ENCODE measurements at places on chromosomes 4 and X.

GRCh38 chr4:26784207-26784865 is 76.3 kb upstream of the STIM2 start:
- H3K4me3 ChIP-seq: no peak overlapping the region
- no peaks in the 10 kb centered on the region for H3K27me3 ChIP-seq
- 0 out of 2 replicates have a peak, but pooled peaks cover 4% of the 10 kb centered on the region for H3K36me3 ChIP-seq

DNA sequence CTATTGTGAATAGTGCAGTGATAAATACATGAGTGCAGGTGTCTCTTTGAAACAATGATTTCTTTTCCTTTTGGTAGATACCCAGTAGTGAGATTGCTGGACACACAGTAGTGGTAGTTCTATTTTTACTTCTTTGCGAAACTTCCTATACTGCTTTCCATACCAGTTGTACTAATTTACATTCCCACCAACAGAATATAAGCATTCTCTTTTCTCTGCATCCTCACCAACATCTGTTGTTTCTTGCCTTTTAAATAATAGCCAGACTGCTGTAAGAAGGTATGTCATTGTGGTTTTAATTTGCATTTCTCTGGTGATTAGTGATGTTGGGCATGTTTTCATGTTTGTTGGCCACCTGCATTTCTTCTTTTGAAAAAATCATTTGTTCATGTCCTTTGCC is 105.9 kb downstream of the COL4A6 start:
- DNase-seq: no peak
- no peak overlapping the region for H3K4me3 ChIP-seq
- no peaks in the 10 kb centered on the region for H3K36me3 ChIP-seq
- H3K27ac ChIP-seq: no peak overlapping the region
- H3K27me3 ChIP-seq: no peaks in the 10 kb centered on the region

DNA sequence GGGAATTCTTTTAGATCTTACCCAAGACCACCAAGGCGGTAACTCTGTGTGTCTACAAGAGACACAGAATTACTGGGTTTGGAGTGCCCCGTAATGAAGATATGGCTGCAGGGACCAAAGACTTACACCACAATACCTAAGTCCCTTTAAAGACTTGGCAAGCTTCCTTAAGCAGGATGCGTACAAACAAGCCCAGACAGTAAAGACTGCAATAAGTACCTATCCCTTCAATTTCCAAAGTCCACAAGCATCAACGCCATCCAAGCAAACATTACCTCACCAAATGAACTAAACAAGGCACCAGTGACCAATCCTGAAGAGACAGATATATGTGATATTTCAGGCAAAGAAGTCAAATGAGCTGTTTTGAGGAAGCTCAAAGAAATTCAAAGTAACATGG is 42.3 kb upstream of the RNF128 start:
- no peak for DNase-seq
- no peaks in the 10 kb centered on the region for H3K36me3 ChIP-seq
- no peaks in the 10 kb centered on the region for H3K4me1 ChIP-seq
- H3K4me3 ChIP-seq: no peak overlapping the region

DNA sequence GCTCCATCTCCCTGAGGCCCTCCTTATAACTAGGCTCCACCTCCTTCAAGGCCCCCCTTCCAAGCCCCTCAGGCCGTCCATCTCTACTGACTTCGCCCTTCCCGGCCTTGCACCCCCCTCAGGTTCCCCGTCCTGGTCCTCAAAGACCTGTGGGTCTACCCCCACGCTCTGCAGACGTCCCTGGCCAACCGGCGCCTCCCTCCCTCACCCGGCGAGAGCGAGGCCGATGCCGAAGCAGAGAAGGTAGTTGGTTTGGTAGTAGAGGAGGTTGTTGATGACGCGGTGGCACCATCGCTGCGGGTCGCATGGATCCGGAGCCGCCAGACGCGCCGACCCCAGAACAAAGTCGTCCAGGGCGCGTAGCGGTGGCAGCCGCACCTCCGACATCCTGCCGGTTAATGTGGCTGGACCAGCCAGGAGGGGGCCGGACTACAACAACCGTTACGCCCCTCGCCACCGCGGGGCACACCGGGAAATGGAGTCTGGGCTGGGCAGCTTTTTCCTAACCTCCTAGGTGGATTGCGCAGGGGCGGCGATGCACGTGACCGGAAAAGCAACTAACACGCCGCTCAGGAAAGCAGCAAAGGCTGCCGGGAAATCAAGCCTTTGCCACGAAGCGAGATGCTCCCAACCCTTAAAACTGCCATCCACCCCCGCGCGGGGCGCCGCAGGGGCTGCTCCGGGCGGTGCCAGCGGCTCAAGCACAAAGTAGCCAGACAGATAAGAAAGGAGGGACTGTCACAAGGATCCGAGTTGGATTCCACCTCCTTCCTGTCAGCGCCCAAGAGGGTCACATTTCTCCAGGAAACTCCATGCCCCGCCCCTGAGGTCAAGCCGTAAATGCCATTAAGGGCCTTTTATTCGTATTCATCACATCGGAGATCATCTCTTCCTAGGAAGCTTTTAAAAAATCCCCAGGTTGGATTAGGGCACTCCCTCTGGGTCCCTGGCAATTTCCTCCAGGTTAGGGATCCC is at the start of gene PRAF2:
Gene PRAF2, minus strand, starts transcription at position 402 of the 975 bp plus-strand sequence. Its CDS starts 15 bp downstream, at position 387.
- no peaks in the 10 kb centered on the region for H3K27me3 ChIP-seq
- no peaks in the 10 kb centered on the region for H3K4me1 ChIP-seq
- H3K4me3 ChIP-seq: peak within 1 kb of the TSS; percentile 94
- H3K36me3 ChIP-seq: no peaks in the 10 kb centered on the region
- peak; percentile 94 for DNase-seq

DNA sequence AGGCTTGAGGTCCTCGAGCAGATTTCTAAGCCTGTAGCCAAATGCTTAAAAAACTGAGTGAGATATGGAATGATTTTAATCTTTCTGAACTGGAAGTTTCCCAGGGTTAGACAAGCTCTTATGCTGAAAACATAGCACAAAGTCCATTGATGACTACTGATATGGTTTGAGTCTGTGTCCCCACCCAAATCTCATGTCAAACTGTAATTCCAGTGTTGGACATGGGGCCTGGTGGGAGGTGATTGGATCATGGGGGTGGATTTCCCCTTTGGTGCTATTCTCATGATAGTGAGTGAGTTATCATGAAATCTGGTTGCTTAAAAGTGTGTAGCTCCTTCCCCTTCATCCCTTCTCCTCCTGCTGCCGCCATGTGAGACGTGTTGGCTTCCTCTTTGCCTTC is 454.9 kb downstream of the SPRY1 start:
- no peak overlapping the region for H3K27ac ChIP-seq
- DNase-seq: no peak
- H3K36me3 ChIP-seq: no peaks in the 10 kb centered on the region
- H3K27me3 ChIP-seq: no peaks in the 10 kb centered on the region
- no peaks in the 10 kb centered on the region for H3K4me1 ChIP-seq

DNA sequence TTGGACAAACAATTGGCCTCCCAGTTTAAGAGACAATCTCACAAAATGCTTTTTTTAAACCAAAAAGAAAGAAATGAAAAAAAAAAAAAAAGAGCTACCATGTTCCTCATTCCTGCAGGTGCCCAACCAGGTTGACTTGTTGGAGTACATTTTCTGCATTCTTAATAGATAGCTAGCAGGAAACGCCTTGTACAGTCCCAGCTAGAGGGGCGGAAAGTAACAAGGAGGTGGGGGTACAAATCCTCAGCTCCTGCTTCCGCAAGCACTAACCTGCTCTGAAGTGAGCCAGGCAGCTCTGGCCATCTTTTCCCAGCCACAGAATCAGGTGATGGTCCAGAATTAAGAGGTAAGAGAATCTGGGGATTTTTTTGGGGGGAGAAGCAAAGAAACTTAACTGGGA is at the start of gene VGLL1:
Gene VGLL1, plus strand, starts transcription at position 265 of the 400 bp plus-strand sequence. CDS start 3,806 bp downstream, outside the sequence.
- H3K27ac ChIP-seq: no peak within 1 kb of the TSS
- no peak within 1 kb of the TSS for H3K4me3 ChIP-seq
- no peak for DNase-seq
- no peaks in the 10 kb centered on the region for H3K4me1 ChIP-seq
- H3K27me3 ChIP-seq: no peaks in the 10 kb centered on the region

GRCh38 chr4:105686571-105686970 is 21.9 kb downstream of the INTS12 start:
- no peak overlapping the region for H3K4me3 ChIP-seq
- H3K36me3 ChIP-seq: peaks cover 71% of the 10 kb centered on the region
- H3K27me3 ChIP-seq: no peaks in the 10 kb centered on the region

- H3K27me3 ChIP-seq: no peaks in the 10 kb centered on the region
- peak overlapping the region; percentile 84 for H3K27ac ChIP-seq
- H3K36me3 ChIP-seq: no peaks in the 10 kb centered on the region
- H3K4me3 ChIP-seq: peak overlapping the region; percentile 76
- peaks cover 5% of the 10 kb centered on the region for H3K4me1 ChIP-seq
Observed at GRCh38 chr4:1579001-1579900, 104.9 kb downstream of the FAM53A start.

DNA sequence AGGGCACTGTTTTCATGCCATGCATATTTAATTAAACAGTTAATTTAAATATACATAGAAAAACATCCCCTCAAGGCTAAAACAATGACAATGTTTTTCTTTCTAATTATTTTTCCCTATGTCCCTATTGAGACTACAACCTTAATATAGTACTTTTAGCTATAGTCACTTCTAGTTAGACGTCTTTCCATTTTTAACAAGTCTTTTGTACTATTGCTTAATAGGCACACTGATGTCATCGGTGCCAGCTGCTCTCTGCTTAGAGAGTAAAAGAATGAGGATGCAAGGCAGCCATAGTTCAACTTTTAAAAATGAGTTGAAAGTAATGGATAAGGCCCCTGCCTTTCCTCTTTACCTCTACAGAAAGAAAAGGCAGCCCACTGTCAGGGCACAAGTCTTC is 191.1 kb downstream of the KCTD8 start:
- no peaks in the 10 kb centered on the region for H3K4me1 ChIP-seq
- no peak overlapping the region for H3K27ac ChIP-seq
- no peaks in the 10 kb centered on the region for H3K27me3 ChIP-seq
- no peaks in the 10 kb centered on the region for H3K36me3 ChIP-seq
- no peak overlapping the region for H3K4me3 ChIP-seq

GRCh38 chrX:142068365-142068764 is 136.7 kb downstream of the MAGEC2 start:
- no peaks in the 10 kb centered on the region for H3K4me1 ChIP-seq
- no peak overlapping the region for H3K4me3 ChIP-seq
- no peaks in the 10 kb centered on the region for H3K36me3 ChIP-seq
- H3K27me3 ChIP-seq: no peaks in the 10 kb centered on the region
- no peak for DNase-seq
